Naive thymus-derived CD4-positive, alpha-beta T cell (primary cell): ENCODE measurements at places on chromosomes 1 and 21. TPM values are rescaled to one million over a fixed set of nuclear protein-coding genes. Genes with fewer than 3 reads are reported as not detected.

GLMN gene
- polyA plus RNA-seq = 9.7 TPM

LRRC38 gene
- not detected for polyA plus RNA-seq

CCSAP gene
- 2.5 TPM for polyA plus RNA-seq

PDIK1L gene
- polyA plus RNA-seq = 7.4 TPM

S1PR1 gene
- 209 TPM for polyA plus RNA-seq

SLC25A34 gene
- not detected for polyA plus RNA-seq

CD164L2 gene
- polyA plus RNA-seq = not detected

VSIG8 gene
- polyA plus RNA-seq = not detected

FRRS1 gene
- polyA plus RNA-seq = 0.10 TPM

ZBTB7B gene
- 3.0 TPM for polyA plus RNA-seq

KRTAP19-6 gene
- polyA plus RNA-seq = not detected

PPP1R15B gene
- polyA plus RNA-seq = 14.1 TPM

- peak; percentile 96 for DNase-seq
Observed at GRCh38 chr1:159780583-159781582, at the start of gene DUSP23. DUSP23 (plus strand) TSS chr1:159780962; CDS start chr1:159781101, 139 bp downstream.

GRCh38 chr1:39529901-39530535, 38.6 kb downstream of the BMP8A start:
- DNase-seq = no peak

- DNase-seq = peak; percentile 40
Observed at GRCh38 chr21:45479691-45480675, 62.3 kb downstream of the SLC19A1 start.

- DNase-seq = no peak
Observed at GRCh38 chr1:42420121-42420520, 35.7 kb downstream of the ZMYND12 start.

DNA sequence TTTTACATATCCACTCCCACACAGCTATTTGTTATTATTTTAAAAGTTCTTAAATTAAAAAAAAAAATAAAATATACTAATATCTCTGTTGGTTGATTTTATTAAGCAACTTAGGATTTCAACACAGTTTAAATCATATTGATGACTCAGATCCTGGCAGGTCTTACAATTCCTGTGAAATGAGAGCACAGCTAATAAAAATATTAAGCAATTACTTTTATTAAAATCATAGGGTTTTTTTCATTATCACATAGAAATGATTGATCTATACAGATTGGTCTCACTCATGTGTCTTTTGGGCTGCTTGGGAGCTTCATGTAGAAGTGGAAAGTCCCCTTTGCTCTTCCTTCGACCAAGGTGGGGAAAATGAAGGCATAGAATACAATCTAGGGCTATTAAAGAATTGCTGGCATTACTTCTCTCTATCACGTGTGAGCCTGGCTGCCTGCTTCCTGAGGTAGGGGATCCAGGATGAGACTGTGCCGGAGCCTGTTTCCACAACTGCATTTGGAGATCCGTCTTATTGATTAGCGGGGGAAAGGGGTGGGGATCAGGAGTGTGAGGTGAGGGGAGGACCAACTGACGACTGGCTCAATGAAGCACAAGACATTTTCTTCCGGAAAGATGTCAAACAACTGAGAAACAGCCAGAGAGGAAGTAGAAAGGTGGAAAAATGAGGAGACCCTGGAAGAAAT, 858.0 kb downstream of the USP25 start:
- DNase-seq = no peak

DNA sequence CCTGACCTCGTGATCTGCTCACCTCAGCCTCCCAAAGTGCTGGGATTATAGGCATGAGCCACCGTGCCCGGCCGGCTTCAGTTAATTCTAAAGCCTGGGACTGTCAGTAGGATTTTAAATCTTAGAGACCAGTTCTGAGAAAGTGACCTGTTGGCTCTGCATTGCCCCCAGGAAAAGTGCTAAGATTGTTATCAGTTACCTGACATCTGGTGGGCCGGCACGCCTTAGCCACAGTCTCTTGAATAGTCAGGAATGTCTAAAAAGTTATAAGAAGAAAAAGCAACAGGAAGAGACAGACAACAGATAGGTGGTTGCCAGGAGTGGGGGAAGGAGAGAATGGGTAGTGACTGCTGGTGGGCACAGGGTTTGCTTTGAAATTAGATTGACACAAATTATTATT, 35.1 kb downstream of the RABGAP1L start:
- no peak for DNase-seq

GRCh38 chr1:96955307-96956012, 233.9 kb downstream of the PTBP2 start:
- DNase-seq = no peak

DNA sequence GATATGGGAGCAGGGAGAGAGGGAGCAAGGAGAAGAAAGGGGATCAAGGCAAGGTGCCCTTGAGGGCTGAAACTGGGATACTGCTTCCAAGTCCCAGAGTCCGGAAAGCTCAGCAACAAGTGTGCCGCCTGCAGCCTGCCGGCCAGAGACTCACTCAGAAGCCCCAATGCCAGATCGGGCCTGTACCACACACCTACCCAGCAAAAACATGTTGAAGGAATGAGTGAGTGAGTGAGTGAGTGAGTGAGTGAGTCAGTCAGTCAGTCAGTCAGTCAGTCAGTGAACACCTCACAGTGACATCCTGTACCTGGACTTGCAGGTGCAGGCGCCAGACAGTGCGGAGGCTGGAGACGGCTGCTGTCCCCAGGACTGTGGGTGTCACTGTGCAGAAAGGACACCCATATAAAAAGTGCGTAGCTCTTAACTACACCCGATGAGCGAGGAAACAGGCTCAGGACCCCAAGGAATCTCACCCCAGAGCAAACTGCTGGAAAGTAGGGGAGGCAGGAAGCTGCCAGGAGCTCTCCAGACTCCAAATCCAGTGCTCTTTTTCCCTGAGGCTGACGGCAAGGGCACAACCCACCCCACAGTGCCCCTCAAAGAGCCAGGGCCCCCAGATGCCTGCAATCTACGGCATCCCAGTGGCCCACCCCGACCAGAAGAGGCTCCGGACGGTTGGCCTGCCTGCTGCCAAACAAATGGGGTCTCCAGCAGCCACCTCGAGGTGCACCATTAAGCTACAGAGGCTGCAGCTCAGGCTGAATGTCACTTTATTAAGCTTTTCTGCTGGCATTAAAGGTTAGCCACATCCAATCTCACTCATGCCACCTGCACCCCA, 261.7 kb downstream of the NPHP4 start:
- no peak for DNase-seq

DNA sequence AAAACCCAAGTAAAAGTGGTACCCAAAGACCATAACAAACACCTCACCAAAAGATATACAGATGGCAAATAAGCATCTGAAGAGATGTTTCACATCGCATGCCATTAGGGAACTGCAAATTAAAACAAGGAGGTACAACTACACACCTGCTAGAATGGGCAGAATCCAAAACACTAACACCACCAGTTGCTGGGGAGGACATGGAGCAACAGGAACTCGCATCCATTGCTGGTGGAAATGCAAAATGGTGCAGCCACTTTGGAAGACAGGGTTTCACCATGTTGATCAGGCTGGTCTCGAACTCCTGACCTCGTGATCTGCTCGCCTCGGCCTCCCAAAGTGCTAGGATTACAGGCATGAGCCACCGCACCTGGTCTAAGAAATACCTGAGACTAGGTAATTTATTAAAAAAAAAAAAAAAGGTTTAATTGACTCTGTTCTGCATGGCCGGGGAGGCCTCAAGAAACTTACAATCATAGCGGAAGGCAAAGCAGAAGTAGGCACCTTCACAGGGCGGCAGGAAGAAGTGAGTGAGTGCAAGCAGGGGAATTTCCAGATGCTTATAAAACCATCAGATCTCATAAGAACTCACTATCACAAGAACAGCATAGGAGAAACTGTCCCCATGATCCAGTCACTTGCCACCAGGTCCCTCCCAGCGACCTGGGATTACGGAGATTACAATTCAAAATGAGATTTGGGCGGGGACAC, 30.2 kb upstream of the PRSS38 start:
- DNase-seq = no peak

GRCh38 chr1:81432654-81433109, 368.1 kb upstream of the ADGRL2 start:
- no peak for DNase-seq

DNA sequence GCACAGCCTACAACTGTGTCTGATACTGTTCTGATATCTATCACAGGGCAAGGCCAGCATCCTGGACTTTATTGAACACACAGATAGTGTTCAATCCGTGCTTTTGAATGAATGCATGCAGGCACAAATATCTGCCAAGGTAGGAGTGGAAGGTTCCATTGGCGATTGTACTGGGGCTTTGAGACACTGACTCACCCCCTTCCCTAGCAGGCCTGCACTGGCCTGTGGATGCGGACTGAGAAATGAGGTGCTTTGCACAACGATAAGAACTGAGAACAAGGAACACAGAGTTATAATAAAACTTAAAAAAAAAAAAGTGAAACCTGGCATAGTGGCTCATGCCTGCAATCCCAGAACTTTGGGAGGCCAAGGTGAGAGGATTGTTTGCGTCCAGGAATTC, 62.4 kb upstream of the NGF start:
- DNase-seq = no peak

GRCh38 chr1:204769997-204770396, 84.5 kb upstream of the LRRN2 start:
- DNase-seq = no peak

GRCh38 chr1:206021626-206022365, 1.9 kb downstream of the CTSE start:
- DNase-seq = no peak

- DNase-seq = no peak
Observed at GRCh38 chr1:17579951-17580939, 40.7 kb downstream of the ARHGEF10L start.

GRCh38 chr1:218521414-218522169, 176.5 kb downstream of the TGFB2 start:
- DNase-seq = peak; percentile 4
